ENCODE measurements at places on chromosomes 7 and 10.

GRCh38 chr10:102644646-102645387, 538 bp downstream of the TRIM8 start:
- DNase-seq, result peak; percentile 85

- DNase-seq, result no peak
Observed at GRCh38 chr10:46040004-46040403, 6.1 kb downstream of the MSMB start.

DNA sequence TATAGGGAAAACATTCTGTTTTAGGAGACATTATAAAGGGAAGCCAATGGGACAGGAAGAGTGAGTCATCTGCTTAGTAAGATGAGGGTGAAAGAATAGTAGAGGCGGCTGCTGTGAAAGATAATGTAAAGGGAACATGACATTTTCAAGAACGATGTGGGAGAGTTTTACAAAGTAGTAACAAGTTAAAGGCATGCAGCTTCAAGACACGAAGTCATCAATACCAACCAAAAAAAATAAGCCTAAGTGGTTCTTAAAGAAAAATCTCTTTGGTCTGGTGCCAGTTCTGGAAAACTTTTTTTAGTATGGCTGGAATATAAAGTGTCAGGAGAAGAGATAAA, 6.1 kb downstream of the GSTO1 start:
- DNase-seq, result no peak

GRCh38 chr7:142478479-142479220, 220.8 kb upstream of the PRSS58 start:
- DNase-seq, result peak; percentile 61

DNA sequence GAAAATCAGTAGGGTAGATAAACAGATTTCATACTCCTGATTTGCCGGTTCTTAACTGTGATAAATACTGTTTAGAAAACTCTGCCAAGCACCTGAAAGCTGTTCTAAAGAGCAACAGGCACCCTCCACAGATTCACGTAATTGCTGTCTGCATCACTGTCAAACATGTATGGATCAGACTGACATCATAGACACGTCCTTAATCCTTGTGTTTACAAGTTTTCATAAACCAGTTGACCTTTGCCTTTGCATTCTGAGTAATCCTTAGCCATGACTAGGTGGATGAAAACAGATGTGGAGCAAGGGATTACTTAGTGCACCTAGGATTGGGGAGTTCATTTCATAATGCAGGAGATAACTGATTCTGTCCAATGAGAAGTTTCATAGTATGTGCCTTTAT, 41.6 kb downstream of the SLC39A12 start:
- no peak for DNase-seq
